Fibroblast of lung (primary cell): ENCODE measurements at places on chromosomes 7 and 10. TPM values are rescaled to one million over a fixed set of nuclear protein-coding genes. Genes with fewer than 3 reads are reported as not detected.
A peak's percentile ranks its signal among the peaks of the same experiment; 100 is the strongest.

GRCh38 chr10:28926932-28927331, 249.6 kb downstream of the BAMBI start:
- no peak for DNase-seq
- H3K27me3 ChIP-seq: no peaks in the 10 kb centered on the region

- H3K36me3 ChIP-seq: no peaks in the 10 kb centered on the region
- peak within 1 kb of the TSS; percentile 34 for H3K4me3 ChIP-seq
- peak; percentile 29 for DNase-seq
- H3K4me1 ChIP-seq: no peaks in the 10 kb centered on the region
- no peak within 1 kb of the TSS for H3K27ac ChIP-seq
These were observed at the start of gene GRB10 for GRCh38 chr7:50782375-50783208. Gene GRB10 (minus strand): TSS chr7:50782896. CDS start chr7:50732322, 50,574 bp downstream.

GRCh38 chr10:121433965-121434364, 164.3 kb downstream of the FGFR2 start:
- H3K27ac ChIP-seq: no peak overlapping the region
- no peak overlapping the region for H3K4me3 ChIP-seq
- no peaks in the 10 kb centered on the region for H3K27me3 ChIP-seq
- no peaks in the 10 kb centered on the region for H3K4me1 ChIP-seq
- no peaks in the 10 kb centered on the region for H3K36me3 ChIP-seq

DNA sequence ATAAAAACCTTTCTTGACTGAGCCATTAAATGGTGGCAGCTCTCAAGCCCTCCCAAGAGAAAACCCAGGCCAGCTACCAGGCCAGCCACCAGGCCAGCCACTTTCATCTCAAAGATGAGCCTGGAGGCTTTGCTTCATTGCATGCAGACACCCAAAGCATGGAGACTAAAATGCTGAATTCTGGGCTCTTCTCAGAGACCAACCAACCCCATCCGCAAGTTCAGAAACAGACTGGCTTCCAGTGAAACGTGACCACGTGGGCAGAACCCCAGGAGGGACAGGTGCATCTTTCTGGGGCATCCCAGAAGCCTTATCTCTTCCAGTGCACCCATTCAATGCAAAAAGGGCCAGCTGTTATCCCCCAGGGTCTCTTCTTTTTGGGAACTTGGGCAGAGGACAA, 20.9 kb downstream of the CHST15 start:
- no peak for DNase-seq
- H3K27ac ChIP-seq: no peak overlapping the region
- H3K4me3 ChIP-seq: no peak overlapping the region
- no peaks in the 10 kb centered on the region for H3K27me3 ChIP-seq
- no peaks in the 10 kb centered on the region for H3K4me1 ChIP-seq

- H3K27me3 ChIP-seq: no peaks in the 10 kb centered on the region
- H3K4me3 ChIP-seq: no peak overlapping the region
- no peaks in the 10 kb centered on the region for H3K36me3 ChIP-seq
- H3K4me1 ChIP-seq: no peaks in the 10 kb centered on the region
- DNase-seq: no peak
These were observed 237.8 kb upstream of the GPR26 start for GRCh38 chr10:123428391-123428790.

- no peak for DNase-seq
- H3K27ac ChIP-seq: no peak overlapping the region
- H3K36me3 ChIP-seq: no peaks in the 10 kb centered on the region
- H3K27me3 ChIP-seq: no peaks in the 10 kb centered on the region
- H3K4me1 ChIP-seq: no peaks in the 10 kb centered on the region
These were observed 222.2 kb upstream of the SH2B2 start for GRCh38 chr7:102064361-102065025.

DNA sequence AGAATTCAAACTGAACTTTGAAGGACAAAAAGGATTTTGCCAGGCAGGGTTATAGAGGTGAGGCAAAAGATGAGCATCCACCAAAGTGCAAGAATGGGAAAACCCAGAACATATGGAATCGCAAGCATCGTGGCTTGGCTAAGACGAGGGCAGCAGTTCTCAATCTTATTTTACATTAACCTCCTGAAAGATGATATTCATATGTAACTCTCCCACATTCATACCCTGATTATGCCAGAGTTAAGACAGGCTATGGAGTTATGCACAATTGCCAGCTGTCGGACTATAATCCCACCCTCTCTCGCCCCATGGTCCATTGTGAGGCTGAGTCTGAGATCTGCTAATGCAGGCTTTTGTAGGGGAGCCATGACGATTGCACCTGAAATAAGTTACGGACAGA, 21.2 kb upstream of the ASAH2 start:
- no peak overlapping the region for H3K4me3 ChIP-seq
- no peak overlapping the region for H3K27ac ChIP-seq
- H3K4me1 ChIP-seq: no peaks in the 10 kb centered on the region
- no peaks in the 10 kb centered on the region for H3K36me3 ChIP-seq
- DNase-seq: no peak

The APBB1IP gene
- polyA plus RNA-seq: 1.3 and 1.5 TPM in 2 replicates
